Occipital lobe (tissue), 3 donors: ENCODE measurements at places on chromosomes 2 and 18.

DNA sequence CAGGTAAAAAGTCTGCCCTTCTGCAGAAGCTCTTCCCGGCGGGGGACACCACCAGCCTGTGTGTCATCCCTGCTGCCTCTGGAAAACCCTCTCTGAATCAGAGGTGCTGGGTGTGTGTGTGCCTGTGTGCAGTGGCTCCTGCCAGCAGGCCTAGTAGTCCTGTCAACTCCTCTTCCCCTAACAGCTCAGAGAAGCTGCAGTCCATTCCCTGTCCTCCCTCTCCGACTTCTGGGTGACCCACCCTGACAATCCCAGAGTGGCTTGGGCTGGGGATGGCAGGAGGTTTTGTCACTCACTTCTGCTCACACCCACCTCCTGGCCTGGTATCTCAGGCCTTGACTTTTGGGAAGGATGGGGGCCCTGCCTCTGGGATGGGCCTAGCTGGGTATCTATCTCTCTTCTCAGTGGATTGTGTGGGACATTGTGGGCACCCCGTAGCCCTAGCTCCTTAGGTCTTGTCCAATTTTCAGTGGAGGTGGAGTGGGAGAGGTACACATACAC, 2.3 kb downstream of the WNT10A start:
- no peak for DNase-seq

- no peak for DNase-seq
Observed at GRCh38 chr2:42578621-42579020, 10.2 kb downstream of the MTA3 start.

DNA sequence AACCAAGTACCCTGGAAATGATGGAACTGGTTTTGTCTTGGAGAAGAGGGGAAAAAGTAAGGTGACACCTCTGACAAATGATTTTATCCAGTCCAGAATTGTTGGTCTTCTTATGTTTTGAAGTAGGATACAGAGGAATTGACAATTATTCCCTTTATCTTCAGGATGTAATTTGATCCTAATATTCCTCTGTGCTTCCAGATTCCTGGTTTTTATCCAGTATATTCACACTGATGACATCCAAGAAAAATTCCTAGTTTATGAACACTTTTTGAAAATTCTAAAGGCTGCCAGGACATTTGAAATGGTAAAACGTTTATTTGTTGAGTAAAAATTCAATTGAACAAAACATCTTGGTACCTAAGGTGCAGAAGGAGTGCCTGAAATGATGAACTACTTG, 22.2 kb upstream of the ETAA1 start:
- no peak for DNase-seq

DNA sequence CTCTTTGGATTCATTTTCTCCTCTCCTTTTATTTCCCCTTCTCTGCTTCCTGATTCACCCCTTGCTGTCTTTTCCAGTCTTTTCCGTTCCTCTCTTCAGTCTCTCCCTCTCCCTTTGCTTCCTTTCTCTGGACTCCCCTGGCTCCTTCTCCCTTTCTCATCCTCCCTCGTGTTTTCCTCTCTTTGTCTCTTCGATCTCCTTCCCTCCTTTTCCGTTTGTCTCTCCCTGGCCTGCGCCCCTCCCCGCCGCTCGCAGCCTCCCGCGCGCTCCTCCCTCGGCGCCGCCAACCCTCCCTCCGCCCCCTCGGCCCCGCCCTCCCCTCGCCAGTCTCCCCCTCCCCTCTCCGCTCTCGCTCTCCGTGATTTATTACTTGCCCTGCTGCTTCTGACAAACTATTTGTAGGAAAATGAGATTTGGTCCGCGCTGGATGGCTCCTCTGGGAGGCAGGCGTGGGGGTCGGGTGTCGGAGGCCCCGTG, 46.0 kb upstream of the PAX8 start:
- DNase-seq = no peak

GRCh38 chr18:79489899-79490625, 94.3 kb downstream of the NFATC1 start:
- no peak for DNase-seq

GRCh38 chr2:40725950-40726349, 274.1 kb upstream of the SLC8A1 start:
- DNase-seq = no peak

GRCh38 chr2:203802342-203803052, 65.1 kb upstream of the CTLA4 start:
- DNase-seq = no peak

DNA sequence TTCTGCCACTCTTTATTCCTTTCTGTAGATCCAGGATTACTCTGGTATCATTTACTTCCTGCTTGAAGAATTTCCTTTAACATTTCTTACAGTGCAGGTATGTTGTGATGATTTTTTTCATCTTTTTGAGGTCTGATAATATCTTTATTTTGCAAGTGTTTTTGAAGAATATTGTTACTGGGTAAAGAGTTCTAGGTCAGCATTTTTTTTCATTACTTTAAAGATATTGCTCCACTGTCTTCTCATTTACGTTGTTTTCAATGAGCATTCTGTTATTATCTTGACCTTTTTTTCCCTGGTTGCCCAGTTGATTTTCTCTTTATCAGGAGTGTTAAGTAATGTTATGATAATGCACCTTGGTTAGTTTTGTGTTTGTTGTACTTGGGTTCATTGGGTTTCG, 31.7 kb upstream of the TMEM247 start:
- DNase-seq = no peak

GRCh38 chr2:85215081-85215447, 81.9 kb downstream of the TCF7L1 start:
- DNase-seq = no peak
